ENCODE measurements at places on chromosomes 11 and 22. TPM values are rescaled to one million over a fixed set of nuclear protein-coding genes. Genes with fewer than 3 reads are reported as not detected.

PLA2G3 gene
- 0.11 TPM for polyA plus RNA-seq

DNA sequence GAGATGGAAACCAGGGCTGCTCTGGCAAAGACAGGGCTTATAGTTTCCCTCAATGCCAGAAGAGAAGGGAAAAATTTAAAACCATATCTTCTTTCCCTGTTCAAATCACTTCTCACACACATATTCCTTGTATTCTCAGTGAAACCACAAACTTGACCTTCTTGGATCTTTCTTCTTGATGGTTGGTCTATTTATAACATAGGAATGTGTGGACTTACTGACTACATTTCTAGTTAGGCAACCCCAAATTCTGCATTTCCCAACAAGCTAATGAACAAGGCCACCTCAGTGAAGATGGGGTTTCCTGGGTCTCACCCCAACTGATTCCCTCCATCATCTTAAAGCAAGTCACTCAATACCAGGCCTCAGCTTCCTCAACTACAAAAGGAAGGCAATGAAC lies 3.8 kb upstream of the QSER1 start:
- DNase-seq = peak; percentile 34

DNA sequence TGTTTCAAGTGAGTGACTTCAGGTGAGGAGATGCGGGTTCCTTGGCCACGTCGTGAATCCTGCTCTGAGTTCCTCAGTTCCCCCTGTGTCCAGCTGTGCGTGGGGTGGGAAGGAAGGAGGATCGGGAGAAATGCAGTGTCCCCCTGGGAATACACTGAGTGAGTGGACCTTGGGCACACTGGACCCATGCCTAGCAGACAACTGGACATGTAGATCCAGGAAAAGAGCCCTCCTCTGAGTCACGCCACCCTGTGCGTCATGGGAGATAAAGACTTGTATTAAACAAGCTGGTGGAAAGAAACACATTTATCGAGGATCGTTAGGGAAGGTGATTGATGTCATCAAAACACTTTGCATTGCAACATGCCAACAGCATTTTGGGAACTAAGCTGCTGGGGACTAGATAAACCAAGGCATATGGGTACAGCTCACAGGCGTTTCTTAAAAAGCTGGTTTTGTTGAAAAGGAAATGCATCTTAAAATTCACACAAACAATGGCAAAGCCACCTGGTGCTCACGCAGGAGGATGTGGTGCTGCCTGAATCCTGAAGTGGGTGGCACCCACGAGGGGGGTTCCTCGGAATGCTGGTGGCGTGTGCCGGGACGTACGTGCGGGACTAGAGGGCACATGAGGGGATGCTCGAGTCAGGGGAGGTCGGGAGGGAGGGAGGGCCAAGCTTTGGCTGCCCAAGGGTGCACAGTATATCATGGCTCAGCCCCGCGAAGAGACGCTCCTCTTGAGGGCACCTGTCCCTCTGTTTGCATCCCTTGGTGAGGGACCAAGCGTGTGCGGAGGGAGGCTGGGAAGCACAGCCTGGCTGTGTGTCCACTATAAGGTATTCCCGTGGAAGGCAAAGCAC lies 303.5 kb downstream of the TBC1D22A start:
- DNase-seq = no peak

FGF3 gene
- polyA plus RNA-seq = not detected

DNA sequence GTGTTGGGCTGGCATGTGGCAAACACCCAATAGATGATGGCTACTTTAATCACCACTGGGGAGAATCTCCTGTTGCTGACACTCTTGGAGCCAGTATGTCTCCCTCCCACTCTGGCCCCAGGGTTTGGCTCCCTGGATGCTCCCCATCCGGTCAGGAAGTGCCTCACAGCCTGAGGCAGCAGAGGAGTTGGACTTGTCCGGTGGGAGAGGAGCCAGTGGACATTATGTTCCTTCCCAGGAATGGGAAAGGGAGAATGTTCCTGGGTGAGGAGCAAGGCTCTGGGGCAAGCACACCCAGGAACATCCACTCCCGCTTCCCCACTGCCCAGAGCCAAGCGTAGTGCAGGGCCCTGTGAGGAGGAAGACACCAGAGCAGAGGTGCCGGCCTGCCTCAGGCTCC lies 84.6 kb upstream of the NAV2 start:
- no peak for DNase-seq

CPT1B gene
- 0.99 TPM for polyA plus RNA-seq

DNA sequence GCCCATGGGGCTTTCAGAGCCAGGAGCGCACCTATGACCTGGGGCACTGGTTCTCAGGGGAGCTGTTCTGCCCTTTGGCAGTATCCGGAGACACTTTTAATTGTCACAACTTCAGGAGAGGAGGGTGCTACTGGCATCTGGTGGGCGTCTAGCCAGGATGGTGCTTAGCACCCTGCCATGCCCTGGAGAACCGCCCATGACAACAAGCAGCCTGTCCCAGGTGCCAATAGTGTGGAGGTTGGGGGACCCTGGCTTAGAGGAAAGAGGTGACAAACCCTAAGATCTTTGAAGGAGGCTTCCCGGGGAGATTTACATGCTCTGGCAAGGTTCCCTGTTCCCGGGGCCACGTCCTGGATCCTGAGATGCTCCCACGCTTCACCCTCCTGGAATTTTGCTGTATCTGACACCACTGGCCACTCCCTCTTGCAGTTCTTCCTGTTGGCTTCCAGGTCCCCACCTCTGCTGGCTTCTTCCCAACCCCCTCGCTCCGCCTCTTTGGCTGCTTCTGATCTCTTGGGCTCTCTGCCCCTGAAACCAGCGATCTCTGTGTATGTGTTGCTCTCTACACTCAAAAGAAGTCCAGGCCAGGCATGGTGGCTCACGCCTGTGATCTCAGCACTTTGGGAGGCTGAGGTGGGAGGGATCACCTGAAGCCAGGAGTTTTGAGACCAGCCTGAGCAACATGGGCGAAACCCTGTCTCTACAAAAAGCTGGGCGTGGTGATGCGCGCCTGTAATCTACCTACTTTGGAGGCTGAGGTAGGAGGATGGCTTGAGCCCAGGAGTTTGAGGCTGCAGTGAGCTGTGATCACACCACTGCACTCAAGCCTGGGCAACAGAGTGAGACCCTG lies 31.1 kb downstream of the FADS3 start:
- DNase-seq = no peak

- no peak for DNase-seq
Measured at GRCh38 chr11:45960387-45961095, 38.1 kb downstream of the LARGE2 start.

DNA sequence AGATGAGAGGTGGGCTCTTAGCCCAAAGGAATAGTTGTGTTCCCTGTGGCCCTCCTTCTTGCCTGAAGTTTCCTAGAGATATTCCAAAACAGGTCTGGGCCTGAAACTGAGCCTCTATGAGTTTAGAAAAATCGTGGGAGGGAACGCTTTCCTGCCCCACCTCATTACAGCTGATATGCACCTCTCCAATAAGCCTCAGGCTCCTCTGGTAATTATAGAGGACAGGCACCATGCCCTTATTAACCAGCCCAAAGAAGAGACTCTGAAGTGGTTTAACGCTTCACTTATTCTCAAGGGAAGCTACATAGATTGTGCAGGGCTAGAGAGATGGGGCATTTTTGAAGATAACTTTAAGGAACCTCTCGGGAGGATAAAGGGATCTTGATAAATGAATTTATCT lies 3.4 kb upstream of the MPZL2 start:
- no peak for DNase-seq

- DNase-seq = peak; percentile 41
Measured at GRCh38 chr11:110962921-110963320, 250.7 kb upstream of the ARHGAP20 start.

GRCh38 chr11:35336726-35337125 lies 82.6 kb downstream of the SLC1A2 start:
- no peak for DNase-seq

GRCh38 chr22:23199159-23199558 lies 18.9 kb downstream of the BCR start:
- DNase-seq = no peak

DNA sequence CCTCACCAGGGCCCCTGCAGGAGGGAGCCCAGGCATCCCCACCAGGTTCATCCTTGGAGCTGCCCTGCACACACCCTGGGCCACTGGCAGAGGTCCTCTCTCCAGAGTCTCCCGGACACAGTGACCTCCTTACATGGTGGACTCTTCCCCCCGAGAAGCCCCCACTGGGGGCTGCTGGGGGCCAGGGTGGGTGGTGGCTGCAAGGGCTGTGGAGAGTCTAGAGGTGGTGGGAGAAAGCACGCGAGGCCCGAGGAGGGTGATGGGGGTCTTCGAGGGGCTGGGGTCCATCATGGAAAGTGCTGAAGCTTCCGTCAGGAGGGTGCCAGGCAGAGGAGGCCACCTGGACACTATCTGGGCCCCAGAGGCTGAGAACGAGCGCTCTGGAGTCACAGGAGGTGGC lies 17.6 kb downstream of the PGA5 start:
- no peak for DNase-seq

GRCh38 chr11:396948-397548 lies 3.0 kb downstream of the PKP3 start:
- DNase-seq = no peak

DNA sequence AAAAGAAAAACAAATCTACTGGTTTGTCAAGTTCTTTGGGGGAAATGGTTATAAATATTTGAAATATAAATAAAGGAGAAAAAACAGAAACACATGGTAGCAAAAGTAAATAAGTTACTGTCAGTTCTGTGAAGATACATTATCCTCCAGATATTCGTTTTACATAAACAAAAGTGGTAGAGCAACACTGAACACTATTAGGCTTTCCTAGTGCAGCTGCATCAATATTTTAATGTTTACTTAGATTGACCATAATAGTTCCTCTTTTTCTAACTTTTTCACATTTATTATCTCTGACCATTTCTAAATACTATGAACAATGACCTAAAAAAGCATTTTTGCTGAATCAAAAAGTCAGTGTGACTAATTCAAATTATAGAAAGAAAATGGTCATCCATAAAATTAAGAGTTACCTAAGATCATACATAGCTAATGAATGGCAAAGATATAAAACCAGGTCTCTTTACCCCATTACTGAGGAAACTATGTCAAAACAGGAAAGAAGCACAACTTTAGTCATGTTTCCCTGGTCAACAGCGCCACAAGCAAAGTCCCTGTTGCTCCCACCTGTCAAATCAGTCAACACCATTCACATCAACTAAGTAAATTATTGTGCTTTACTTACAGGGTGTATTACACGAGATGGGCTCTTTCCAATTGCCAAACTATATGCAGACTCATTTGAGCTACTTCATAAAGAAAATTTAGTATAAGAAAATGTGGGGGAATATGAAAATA lies 38.5 kb downstream of the SBF2 start:
- DNase-seq = no peak

MMP12 gene
- polyA plus RNA-seq = not detected

SLC22A25 gene
- polyA plus RNA-seq = not detected

GRCh38 chr11:100632941-100633452 lies 54.1 kb upstream of the ARHGAP42 start:
- no peak for DNase-seq

SLC16A8 gene
- 0.11 TPM for polyA plus RNA-seq

FGF4 gene
- polyA plus RNA-seq = not detected

DNA sequence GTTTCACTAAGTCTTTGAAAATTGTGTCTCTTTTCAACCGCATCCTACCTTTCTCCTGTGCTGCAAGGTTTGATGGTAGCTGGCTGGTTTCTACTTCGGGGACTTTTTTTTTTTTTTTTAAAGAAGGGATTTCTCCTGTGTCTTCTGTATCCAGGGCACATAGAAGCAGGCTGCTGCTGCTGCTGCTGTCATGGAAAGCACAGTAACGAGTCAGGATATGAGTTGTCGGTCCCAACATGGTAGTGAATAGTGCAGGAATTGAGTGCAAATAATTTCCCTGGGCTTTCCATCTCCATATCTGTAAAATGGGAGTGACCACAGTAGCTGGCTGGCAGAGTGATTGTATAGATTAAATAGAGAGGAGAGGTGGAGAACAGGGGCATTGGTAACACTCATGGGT lies 118.3 kb upstream of the NAV2 start:
- no peak for DNase-seq

B4GALNT4 gene
- 7.8 TPM for polyA plus RNA-seq

- DNase-seq = no peak
Measured at GRCh38 chr11:122755409-122755808, 82.9 kb upstream of the CRTAM start.

GRCh38 chr11:15204711-15205110 lies 90.0 kb downstream of the INSC start:
- DNase-seq = no peak

GRCh38 chr11:117076941-117077691 lies 21.1 kb downstream of the SIK3 start:
- DNase-seq = no peak

DNA sequence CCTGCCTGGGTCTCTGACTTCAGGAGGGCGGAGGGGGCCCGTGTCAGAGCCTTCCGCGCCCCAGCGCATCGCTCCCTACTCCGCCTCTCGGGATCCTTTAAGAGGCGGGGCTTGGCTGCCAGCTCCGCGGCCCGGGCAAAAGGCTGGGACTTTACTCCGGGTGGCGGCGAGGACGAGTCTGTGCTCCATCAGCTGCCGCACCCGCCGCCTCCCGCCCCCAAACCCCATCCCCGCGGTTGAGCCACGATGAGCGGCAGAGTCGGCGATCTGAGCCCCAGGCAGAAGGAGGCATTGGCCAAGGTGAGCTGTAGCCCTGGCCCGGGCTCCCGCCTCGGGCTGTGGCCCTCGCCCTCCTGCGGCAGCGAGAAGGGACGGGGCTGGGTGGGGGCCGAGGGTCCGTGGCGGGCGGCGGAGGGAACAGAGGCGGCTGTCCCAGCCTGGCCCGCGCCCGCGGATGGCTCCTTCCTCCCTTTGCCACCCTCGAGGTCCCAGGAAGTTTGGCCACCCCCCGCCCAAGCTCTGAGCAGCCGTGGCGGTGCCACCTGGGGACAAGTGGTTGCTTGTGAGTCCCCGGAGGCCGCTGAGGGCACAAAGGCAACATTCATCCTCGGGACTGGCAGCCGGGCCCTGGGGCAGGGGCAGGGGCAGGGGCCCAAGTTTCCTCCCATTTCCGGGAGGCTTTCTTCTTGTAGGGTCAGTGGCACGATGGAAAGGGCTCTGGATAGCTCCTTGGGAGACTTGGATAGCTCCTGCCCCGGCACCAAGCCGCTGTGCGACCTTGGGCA lies at the start of gene SEC14L2:
SEC14L2 (plus strand) TSS at position 148 of the 785 bp plus-strand sequence; CDS start at position 247, 99 bp downstream.
- DNase-seq = no peak

PKDREJ gene
- polyA plus RNA-seq = 0.01 TPM

CHRM4 gene
- polyA plus RNA-seq = not detected

DNA sequence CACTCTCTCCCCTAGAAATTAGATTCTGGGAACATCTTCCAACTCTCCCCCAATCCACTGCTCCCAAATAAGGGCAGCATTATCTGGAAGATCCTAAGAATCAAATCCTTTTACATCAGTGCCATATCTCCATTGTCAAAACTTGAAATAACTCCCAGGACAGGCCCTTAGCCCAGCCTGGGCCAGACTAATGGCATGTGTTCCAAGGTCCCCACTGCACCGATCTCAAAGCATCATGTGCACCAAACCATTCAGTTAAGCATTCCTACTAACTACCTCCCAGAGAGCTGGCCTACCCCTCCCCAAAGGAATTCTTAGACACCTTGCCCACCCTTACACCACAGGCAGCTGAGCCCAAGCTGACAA lies 44.2 kb upstream of the POU2AF1 start:
- DNase-seq = no peak

GRCh38 chr11:17699147-17700114 lies 19.9 kb upstream of the MYOD1 start:
- no peak for DNase-seq

ZP1 gene
- 0.65 TPM for polyA plus RNA-seq

- DNase-seq = no peak
Measured at GRCh38 chr11:123301696-123302400, 106.8 kb upstream of the CLMP start.

Data from AG04450 (cell line).